Hepatocyte (in vitro differentiated cells): ENCODE measurements at places on chromosomes 7 and 10. TPM values are rescaled to one million over a fixed set of nuclear protein-coding genes. Genes with fewer than 3 reads are reported as not detected.

The GRM3 gene
- total RNA-seq, result 0.03 TPM in 1 of 2 replicates, not detected in the other

The ASAH2 gene
- total RNA-seq, result 7.9 and 9.7 TPM in 2 replicates

GRCh38 chr7:157409753-157410727 is 73.2 kb downstream of the DNAJB6 start:
- no peak for DNase-seq

DNA sequence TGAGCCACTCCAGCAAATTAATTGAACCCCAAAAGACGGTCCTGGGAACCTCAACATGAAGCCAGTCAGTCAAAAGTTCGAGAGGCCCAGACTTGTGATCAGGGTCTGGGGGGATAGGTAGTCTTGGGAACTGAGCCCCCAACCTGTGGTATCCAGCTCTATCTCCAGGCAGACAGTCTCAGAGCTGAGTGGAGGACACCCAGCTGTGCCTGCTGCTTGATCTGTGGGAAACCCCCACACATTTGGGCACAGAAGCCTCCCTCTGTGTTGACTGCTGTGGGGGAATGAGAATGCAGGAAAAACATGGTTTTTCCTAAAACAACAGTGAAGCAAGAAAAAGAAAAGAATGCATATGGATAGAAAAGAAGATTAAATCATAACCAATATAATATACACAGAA is 16.3 kb upstream of the SNX8 start:
- DNase-seq, result no peak

DNA sequence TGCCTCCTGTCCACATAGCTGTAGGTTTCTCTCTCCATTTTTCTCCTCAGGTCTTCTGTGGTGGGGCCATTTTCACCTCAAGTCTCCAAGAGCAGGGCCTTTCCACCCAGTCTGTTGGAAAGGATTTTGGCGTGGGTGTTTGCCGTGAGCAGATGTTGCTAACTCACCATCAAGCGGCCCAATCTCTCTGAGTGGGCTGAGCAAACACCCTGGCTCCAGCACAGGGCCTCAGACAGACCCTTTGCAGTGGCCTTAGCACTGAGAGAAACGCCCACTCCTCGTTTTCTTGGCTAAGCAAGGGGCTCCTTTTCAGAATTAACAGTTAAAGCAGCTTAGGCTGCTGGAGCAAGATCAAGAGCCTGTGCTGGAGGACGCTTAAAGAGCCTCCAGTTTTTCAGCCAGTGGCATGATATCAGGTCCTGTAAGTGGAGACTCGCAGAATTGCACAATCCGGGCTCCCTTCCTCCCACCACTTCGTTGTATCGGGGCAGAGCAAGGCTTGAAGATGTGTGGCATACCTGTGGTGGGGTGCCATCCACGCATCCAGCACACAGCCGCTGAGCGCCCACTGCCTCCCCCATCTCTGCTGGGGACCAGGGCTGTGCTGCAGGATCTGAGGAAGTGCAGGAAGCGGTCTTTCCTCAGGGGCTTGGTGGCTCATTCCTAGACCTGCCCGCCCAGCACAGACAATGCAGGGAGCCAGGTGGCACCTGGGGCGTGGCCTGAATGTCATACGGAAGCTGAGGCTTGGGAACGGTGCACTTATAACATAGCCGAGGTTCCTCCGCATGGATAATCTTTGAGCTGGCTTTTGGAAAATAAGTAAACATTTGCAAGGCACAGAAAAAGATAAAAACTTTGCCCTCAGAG is 142.7 kb downstream of the ADARB2 start:
- DNase-seq, result no peak
